NCI-H2171 (cell line): ENCODE measurements at places on chromosomes 11 and 22.

GRCh38 chr22:30305519-30305905 lies 16.2 kb upstream of the CASTOR1 start:
- no peak for DNase-seq

DNA sequence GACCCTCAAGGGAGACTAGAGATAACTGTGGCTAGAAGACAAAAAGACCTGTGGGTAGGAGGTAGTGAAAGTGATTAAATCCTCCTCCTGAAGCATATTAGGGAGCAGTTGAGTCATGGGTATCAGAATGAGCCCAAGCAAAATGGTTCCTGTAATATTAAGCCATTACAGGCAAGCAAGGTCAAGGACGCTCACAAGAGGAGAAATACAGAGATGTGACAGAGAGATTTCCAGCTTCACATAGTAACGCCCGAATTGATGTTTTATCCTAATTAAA lies 77.7 kb downstream of the FAM76B start:
- DNase-seq, result no peak

DNA sequence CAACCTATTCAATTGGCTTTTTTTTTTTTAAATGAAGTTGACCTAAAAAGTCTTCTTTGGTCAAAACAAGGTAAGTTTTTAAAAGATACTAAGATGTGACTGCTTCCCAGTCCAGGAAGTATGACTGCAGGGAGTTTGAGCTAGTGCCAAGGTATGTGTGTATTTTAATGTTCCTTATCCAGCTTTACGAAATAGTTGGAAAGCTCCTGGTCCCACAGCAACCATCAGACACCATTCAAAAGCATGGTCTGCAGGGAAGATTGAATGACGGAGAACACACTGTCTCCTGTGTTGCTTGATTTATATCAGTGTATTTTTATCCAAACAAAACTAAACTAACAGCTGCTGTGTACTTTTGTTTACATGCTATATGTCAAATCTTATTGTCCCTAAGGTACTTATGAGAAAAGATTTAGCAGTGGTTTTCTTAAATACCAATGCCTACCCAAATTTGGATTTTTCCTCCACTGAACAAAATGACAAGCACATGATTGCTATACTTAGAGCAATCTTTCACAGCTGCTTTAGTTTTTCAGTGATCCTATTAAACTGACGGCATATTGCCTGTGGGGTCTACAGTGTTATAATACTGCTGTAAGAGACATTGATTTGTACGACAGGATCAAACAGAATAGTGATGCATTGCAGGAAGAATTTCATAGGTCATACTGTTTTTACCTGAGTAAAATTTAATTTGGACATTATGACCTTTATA lies 122.9 kb downstream of the DCDC1 start:
- DNase-seq, result no peak

DNA sequence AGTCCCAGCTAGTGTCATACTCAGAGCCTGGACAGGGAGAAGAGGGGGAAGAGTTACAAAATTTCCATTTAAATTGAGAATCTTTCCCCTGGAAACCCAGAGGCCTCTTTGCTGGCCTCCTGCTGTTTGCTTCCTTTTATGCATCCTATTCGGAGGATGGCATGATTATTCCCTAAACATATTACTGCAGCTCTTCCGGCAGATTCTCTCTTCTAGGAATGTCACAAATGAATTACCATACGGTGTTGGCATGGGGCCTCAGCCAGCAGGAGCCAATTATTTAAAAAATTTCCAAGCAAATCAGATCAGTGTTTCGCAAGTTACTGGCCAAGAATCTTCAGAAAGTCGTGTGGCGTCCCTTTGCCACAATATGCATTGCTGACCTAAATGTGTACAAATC lies 326.7 kb upstream of the NCAM1 start:
- DNase-seq, result no peak

- no peak for DNase-seq
Measured at GRCh38 chr11:70643642-70644041, 245.3 kb downstream of the CTTN start.

GRCh38 chr22:48367731-48368130 lies 1459.9 kb downstream of the BRD1 start:
- no peak for DNase-seq

- DNase-seq, result no peak
Measured at GRCh38 chr11:46492532-46492931, 101.0 kb upstream of the CHRM4 start.

- peak; percentile 34 for DNase-seq
Measured at GRCh38 chr22:17477391-17477833, 85.9 kb upstream of the SLC25A18 start.

DNA sequence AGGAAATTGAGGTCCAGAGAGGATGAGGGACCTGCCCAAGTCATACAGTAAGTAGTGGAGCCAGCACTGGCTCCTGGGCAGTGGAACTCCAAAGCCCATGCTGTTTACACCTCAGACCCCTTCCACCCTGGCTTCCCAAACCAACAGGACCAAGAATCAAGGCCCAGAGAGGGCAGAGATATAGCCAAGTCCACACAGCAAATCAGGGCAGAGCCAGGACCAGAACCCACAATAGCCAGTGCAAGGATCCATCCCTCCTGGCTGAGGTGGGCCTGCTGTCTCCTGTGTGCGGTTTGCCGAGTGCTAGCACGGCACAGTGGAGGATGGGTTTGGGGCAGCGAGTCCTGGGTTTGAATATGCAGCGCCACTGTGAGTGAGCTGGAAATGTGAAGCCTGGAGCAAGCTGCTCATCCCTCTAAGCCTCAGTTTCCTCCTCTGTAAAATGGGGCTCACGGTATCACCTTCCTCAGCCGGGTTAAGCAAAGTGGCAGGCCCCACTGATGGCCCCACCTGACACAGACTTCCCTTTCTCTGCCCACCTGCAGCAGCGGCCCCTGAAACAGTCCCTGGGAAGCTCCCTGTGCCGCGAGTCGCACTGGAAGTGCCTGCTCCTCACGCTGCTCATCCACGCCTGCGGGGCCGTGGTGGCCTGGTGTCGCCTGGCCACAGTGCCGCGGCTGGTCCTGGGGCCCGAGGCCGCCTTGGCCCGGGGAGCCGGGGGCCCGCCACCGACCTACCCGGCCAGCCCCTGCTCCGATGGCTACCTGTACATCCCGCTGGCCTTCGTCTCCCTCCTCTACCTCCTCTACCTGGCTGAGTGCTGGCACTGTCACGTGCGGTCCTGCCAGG lies 2.3 kb downstream of the TMEM151A start:
- no peak for DNase-seq

- DNase-seq, result no peak
Measured at GRCh38 chr22:27583856-27584255, 217.7 kb downstream of the MN1 start.
